ENCODE measurements at places on chromosomes 6 and 20.

- peak; percentile 97 for DNase-seq
Observed at GRCh38 chr6:16523606-16524379, 237.5 kb downstream of the ATXN1 start.

DNA sequence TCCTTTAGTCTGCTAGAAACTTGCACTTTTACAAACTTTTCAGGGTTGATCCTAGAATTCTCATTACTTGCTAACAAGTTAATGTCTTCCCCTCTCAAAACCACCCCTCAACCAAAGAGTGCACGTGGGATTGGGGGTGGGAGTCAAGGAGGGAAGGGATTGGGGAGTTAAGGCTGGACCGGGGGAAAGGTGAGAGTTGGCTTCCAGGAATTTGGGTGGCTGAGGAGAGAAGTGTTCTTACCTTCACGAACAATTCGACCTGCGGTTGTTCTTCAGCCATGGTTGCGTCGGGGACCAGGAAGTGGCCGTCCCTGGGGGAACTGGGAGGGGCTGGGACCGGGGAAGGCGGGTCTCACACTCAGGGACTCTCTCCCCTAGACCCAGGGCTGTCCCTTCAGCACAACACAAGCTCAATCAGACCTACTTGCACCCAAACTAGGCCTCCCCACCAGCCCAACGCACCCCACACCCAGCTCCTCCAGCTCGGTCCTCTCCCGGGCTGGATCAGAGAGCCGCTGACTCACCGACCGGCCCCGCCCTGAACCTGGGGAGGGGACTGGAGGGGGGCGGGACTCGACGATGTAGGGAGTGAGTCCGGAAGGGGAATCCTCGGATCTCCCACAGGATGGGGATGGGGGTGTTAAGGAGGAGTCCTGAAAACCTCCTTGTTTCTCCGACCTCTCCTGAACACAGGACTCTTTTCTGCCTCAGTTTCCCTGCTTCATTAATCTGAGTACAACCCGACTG, at the start of gene CLIC1:
TSS of gene CLIC1 (minus strand) at position 510 of the 747 bp plus-strand sequence. CDS start at position 280, 230 bp downstream.
- DNase-seq: peak; percentile 88

DNA sequence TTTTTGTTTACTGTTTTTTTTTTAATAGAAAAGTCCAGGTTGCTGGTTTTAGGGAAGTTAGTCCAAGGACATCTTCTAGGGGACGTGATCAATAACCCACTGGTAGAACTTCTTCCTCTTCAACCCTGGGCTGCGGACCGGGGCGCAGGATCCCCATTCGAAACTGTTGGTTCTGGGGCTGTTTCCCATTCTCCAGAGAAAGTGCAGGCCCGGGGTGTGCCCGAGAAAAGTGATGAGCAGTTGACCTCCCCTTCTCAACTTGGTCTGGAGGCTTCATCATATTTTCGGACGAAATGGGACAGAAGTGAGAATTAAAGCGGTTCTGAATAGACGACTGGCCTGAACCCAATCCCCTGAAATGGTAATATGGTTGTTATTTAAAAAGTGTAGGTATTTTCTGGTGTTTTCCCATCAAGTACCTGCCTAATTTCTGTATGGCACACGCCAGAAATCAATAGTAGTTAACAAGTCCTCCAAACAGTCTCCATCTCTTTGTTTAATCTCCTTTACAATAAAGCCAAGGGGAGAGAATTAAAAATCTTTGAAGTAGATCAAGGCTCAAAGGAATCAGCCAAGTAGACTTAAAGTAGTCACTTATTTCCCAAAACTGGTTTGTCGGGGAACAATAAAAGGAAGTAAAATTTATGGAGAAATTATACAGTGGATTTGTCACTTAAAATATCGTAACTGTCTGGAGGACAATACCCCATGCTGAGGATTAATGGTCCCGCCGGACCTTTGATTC, 550 bp upstream of the PRDM13 start:
- no peak for DNase-seq

DNA sequence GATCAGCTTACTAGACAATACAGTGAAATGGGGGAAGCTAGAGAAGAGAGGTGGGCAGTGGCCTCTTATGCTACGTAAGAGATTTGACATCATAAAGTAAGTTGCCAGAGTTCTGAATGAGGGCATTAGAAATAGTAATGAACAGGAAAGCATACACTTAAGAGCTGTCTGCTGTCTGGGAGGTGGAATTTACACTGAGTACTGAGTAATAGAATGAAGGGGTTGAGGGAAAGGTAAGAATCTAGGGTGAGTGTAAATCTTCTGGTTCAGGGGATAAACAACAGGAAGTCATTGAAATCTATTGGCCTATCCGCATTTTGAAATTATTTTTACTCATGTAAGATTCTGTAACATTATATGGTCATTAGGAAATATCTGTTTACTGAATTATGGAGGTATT, 35.8 kb downstream of the HLA-DMB start:
- DNase-seq: no peak

DNA sequence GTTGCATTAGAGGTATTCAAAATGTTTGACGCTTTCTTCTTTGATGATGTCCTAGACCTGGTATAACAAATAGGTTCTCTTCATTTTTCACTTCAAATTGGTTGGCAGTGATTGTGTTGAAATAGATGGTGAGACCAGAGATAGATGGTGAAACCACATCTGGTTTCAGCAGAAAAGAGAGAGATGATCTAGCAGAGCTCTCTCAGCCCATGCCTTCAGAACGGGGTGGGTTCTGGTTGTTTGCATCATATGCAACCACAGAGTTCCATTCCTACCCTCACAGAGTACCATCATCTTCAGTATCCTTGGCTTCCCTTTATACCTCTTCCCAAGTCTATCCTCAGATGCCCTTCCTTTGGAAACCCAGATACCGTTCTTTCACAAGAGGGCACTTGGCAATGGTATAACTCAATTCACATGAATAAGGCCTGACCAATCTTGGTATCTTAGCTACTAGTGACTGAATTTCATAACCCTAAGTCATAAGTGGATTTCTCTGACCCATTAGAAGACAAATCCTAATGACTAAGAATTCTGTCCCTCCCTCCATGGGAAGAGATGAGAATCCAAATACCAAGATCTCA, 93.7 kb downstream of the UBE3D start:
- DNase-seq: no peak

- no peak for DNase-seq
Observed at GRCh38 chr20:62064770-62065673, 659 bp downstream of the TAF4 start.

- no peak for DNase-seq
Observed at GRCh38 chr6:136767103-136767502, 25.2 kb downstream of the MAP3K5 start.

DNA sequence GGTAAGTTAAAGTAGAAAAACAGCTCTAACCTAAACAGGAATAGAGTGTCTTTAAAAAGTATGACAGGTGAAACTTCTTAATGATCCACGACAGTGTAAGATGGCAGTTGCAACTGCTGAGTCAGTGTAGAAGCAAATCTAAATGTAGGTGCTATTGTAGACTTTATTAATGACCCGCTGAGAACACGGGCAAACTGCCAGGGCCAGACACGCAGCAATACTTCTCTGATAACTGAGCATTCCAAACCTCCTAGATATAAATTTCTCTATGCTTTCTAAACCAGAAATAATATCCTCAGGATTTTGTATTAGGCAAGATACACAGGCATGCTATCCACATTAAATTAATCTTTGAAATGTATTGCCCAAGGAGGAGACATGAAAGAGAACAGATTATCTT, 1076.4 kb downstream of the HACE1 start:
- no peak for DNase-seq

- DNase-seq: peak; percentile 15
Observed at GRCh38 chr20:38935967-38936407, 9.8 kb downstream of the FAM83D start.

DNA sequence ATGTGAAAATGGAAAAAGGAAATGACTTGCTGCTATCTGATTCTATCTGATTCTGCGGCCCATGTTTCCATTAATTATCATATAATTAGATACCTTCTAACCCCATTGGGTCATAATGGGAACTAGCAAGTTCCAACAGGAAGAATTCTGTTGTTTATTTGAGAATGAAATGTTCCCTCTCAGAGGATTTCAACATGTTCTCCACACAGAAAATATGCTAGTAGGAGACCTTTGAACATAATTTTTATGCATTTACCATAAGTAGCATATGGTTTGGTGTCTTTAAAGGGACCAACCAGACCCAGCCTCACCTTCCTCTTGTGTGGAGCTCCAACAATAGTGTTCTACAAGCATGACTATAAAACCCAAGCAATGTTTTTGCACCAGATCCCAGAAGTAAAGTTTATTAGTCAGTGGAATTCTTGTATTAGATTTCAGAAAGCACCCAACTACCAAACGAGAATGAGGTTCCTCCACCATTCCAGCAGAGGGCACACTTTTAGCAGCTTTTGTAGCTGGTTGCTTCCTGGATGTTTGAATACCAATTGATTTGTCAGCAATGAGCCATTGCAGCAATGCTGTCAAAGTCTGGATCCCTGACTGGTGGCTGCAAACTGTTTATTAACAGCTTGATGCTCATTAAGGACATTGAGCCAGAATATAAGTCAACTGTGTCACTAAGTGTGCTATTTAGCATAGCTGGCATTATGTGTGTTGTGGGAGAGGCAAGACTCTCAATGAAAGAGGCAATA, 143.6 kb upstream of the GJE1 start:
- DNase-seq: peak; percentile 73

- no peak for DNase-seq
Observed at GRCh38 chr20:59948212-59948611, 8.0 kb downstream of the FAM217B start.

GRCh38 chr20:35968930-35969329, 540 bp downstream of the CNBD2 start:
- no peak for DNase-seq

DNA sequence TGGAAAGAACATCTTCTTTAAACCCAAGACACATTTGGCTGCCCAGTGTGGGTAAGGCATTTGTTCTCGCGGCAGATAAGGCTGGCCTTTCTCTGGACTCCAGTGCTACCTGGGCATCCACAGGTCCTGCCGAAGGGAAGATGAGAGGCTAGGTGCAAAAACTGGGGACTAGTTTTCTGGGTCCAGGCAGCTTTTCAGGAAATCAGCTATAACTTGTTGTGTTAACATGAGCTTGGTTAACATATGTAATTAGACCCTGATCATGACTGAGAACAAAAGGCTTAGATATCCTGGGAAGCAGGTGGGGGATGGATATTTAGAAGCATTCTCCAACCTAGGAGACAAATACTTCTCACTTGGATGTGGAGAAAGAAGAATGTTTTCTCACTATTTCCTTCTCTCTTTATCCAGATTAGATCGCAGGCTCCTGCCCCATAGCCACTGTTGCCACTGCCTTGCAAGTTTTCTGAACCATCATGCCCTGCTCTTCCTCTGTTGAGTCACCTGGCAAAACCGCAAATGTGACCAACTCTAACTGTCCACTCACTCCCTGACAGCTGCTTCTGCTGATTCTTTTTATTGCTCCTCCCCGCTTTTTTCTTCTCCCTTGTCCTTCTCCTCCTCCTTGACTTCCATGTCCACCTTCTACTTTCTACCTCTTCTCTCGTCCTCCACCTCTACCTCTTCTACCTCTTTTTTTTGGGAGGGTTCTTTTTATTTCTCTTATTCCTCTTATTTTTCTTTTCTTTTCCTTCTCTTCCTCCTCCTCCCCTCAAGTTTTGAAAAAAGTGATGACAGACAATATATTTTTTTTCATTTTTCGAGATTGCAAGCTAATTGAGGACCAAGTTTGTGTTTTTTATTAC, 258.1 kb downstream of the UTRN start:
- peak; percentile 93 for DNase-seq

GRCh38 chr6:36028088-36028876, 674 bp downstream of the MAPK14 start:
- DNase-seq: peak; percentile 32

GRCh38 chr6:136011475-136011874, 160.0 kb downstream of the PDE7B start:
- no peak for DNase-seq

DNA sequence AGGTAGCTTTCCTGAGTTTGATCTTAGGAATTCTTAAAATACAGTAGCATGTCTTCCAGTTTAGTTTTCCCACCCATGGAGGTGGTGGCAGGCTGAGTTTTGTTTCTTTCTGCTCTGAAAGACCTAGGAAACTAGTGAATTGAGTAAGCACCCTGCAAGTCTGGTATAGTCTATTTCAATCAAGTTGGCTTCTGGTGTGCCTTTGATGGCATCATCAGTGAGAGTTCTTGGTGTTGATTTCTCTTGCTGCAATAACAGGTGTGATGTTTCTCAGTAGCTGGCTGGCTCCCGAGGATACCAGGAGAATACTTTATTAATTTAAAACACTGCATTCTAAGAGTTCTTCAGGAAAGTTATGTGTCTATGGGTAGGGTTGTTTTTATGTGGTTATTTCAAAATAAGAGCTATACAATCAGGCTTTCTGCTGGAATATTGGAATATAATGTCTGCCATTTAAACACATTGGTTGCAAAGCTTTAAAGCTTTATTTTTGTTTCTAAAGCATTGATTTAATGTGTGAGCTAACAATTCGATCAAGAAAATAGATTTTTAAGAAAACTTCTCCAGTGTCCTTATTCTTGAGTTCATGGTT, 19.0 kb downstream of the VAPB start:
- DNase-seq: no peak

DNA sequence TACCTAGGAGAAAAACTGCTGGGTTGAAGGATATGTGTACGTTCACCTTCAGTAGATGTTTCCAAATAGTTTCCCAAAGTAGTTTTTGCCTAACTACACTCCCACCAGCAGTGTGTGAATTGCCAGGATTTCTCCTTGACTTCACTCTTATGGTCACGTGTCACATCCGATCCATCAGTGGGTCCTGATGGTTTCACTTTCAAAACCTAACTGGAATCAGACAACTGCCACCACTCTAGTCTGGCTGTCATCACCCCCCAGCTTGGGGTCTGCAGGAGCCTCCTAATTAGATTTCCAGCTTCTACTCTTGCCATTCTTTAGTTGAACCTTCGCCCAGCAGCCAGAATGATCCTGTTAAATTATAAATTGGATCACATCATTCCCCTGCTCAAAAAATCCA, 8.5 kb upstream of the SLC12A5 start:
- DNase-seq: peak; percentile 60

GRCh38 chr20:47406849-47407682, 50.6 kb upstream of the ZMYND8 start:
- DNase-seq: no peak

Data from RPMI7951 (cell line).